Pulmonary artery endothelial cell (primary cell): ENCODE measurements at places on chromosomes 3 and 15. TPM values are rescaled to one million over a fixed set of nuclear protein-coding genes. Genes with fewer than 3 reads are reported as not detected.

The CYP19A1 gene
- total RNA-seq: not detected in 2 replicates

The CAND2 gene
- 3.3 and 4.7 TPM in 2 replicates for total RNA-seq

- DNase-seq: no peak
These were observed 6.6 kb downstream of the OSBPL10 start for GRCh38 chr3:31974471-31974870.

- DNase-seq: no peak
These were observed 6.2 kb downstream of the MELTF start for GRCh38 chr3:197023241-197023997.

DNA sequence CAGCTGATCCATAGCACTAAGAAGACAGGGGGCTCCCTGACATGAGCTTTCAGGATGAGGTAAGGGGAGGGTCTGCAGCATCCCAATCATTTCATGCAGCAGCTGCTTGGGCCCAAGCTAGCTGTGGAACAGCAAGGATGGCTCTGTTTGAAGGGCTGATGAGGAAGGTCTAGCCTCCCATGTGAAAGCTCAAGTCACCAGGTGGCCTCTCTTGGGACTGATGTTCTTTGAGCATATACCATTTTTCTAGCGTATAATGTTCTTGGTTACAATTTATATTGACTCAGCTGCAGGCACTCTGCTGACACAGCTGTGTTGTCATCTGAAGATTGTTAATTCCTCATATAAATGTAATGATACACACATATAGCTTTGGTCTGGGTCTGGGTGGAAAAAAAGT lies 87.0 kb downstream of the CD200R1L start:
- DNase-seq: no peak

GRCh38 chr3:111745786-111746185 lies 113.3 kb upstream of the PHLDB2 start:
- DNase-seq: no peak

- no peak for DNase-seq
These were observed 74.7 kb downstream of the GLDN start for GRCh38 chr15:51416129-51416528.
